ENCODE measurements at places on chromosomes 16 and 17.

- DNase-seq, result no peak
Observed at GRCh38 chr17:67074781-67075180, 30.4 kb downstream of the CACNG1 start.

DNA sequence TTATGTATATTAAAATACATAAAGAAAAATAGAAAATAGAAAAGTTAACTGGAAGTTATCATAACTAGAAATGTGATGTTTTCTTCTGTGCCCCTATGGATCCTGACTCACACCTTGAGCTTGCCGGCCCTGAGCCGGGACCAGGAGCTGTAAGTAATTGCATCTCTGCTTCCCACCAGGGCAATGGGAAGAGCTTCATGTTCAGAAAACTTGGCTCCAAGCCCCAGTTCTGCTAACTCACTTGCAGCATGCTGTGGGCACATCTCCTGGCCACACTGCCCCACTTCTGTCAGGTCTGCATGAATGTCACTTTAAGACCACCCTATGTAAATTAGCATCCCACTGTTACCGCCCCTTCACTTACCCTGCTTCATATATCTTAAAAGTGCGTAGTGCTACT is 37.2 kb downstream of the GNAO1 start:
- no peak for DNase-seq

DNA sequence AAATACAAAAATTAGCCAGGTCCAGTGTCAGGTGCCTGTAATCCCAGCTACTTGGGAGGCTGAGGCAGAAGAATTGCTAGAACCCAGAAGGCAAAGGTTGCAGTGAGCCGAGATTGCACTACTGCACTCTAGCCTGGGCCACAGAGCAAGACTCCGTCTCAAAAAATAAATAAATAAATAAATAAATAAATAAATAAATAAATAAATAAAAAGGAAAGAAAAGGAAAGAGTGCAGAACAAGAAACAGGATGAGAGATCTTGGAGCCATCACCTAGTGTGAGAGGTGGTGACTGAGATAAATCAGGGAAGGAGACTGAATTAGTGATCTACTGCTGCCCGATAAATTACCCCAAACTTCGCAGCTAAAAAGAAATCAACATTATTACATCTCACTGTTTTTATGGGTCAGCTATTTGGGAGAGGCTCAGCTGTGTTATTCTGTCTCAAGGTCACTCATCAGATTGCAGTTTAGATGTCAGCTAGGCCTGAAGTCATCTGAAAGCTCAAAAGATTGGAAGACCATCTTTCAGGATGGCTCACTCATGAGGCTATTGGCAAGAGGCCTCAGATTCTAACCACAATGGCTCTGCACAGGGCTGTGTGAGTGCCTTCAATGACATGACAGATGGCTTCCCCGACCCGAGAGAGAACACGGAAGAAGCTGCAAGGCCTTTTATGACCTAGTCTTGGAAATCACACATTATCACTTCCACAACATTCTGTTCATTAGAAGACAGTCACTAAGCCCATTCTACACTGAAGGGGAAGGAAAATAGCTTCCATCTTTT is 66.4 kb downstream of the CMC2 start:
- DNase-seq, result no peak

GRCh38 chr17:39953471-39953888 is 9.3 kb upstream of the GSDMA start:
- no peak for DNase-seq

DNA sequence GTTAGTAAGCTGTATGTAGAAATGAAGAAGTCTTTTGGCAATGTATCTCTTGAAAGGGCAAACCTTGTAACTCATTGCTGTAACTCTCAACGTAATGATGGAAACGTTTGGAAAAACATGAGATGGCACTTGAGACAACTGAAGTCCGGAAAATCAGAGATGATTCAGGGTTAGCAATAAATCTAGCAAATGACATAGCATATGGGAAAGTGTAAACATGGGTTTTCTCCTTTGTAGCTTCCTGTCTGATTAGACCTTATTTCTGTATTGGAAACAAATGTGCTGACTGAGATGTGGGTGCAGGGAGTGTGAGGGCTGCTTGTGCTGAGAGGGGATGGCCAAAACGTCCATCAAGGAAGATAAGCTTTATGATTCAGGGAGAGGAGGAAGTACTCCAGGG is 110.7 kb upstream of the FAM20A start:
- DNase-seq, result peak; percentile 50

- DNase-seq, result no peak
Observed at GRCh38 chr17:34299956-34300577, 14.5 kb downstream of the CCL11 start.

- peak; percentile 71 for DNase-seq
Observed at GRCh38 chr17:17971431-17972125, 622 bp downstream of the TOM1L2 start.

- no peak for DNase-seq
Observed at GRCh38 chr17:14701886-14702285, 401.0 kb downstream of the HS3ST3B1 start.

GRCh38 chr16:75229172-75230031 is 10.6 kb downstream of the CTRB1 start:
- DNase-seq, result no peak

GRCh38 chr17:55089256-55089655 is 120.7 kb downstream of the STXBP4 start:
- DNase-seq, result no peak

GRCh38 chr16:10920726-10921427 is 21.4 kb downstream of the DEXI start:
- DNase-seq, result peak; percentile 42

- DNase-seq, result no peak
Observed at GRCh38 chr17:10091046-10091445, 107.4 kb downstream of the GAS7 start.

- no peak for DNase-seq
Observed at GRCh38 chr17:78271419-78272170, 40.2 kb downstream of the TMEM235 start.

DNA sequence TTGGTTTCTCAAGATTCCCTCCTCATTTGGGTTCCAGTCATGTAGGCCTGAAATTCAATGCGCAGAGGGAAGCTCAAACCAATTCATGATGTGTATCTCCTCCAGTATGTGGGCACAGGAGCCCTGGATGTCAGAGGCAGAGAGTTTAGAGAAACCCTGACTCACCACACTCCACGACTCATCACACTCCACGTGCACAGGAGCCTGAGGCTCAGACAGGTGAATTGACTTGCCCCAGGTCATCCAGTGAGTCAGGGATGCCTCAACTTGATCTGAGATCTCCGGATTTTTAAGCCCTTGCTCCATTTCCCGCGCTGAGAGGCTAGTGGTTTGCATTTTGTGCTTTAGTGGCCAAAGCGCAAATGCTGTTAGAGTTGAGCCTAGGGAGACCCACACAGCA is 183.9 kb downstream of the HAPSTR1 start:
- no peak for DNase-seq

DNA sequence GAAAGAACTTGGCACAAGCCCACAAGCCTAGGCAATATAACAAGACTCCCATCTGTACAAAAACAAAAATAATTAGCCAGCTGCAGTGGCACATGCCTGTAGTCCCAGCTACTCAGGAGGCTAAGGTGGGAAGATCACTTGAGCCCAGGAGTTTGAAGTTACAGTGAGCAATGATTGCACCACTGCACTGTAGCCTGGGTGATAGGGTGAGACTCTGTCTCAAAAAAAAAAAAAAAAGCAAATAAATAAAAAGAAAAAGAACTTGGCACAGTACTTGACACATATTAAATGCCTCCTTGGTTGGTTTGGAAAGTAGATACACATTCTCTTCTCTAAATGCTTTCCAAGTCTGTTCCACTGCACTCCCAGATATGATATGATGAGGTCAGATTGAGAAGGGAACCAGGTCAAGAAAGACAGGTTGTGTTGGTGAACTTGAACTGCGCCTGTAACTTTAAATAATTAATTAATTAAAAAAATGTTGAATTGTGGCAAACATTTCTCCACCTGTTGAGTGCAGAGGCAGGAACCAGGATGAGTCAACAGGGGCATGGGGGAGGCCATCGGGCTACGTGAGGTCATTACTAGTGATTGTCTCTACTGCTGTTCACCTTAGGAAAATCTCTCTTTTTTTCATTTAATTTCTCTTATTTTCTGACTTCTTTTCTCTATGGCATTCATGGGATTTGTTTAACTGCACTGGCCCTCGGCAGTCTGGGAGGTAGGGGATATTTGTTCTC is 25.9 kb upstream of the EFCAB13 start:
- no peak for DNase-seq

GRCh38 chr16:18945233-18945632 is 19.0 kb upstream of the SMG1 start:
- DNase-seq, result no peak

DNA sequence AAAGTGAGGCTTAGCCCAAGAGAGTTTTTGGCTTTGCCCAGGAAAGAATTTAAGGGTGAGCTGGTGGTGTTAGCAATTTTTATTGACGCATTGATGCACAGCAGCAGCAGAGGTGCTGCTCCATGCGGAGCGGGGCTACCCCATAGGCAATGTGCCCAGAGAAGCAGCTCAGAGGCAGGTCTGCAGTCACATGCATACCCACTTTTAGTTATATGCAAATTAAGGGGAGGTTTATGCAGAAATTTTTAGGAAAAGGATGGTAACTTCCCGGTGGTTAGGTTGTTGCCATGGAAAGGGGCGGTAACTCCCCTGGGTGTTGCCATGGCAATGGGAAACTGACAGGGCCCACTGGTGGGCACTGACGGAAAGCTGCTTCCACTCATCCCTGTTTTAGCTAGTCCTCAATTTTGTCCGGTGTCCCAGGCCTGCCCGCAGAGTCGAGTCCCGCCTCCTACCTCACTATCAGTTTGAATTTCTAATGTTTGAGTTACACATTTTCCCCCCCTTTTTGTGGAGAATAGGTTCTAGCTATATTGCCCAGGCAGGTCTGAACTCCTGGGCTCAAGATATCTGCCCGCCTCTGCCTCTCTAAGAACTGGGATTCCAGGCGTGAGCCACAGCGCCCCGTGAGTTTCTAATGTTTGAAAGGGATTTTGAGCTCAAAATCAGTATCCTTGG is 10.4 kb upstream of the GJD3 start:
- no peak for DNase-seq

GRCh38 chr16:53817812-53818550 is 114.0 kb downstream of the FTO start:
- DNase-seq, result no peak

DNA sequence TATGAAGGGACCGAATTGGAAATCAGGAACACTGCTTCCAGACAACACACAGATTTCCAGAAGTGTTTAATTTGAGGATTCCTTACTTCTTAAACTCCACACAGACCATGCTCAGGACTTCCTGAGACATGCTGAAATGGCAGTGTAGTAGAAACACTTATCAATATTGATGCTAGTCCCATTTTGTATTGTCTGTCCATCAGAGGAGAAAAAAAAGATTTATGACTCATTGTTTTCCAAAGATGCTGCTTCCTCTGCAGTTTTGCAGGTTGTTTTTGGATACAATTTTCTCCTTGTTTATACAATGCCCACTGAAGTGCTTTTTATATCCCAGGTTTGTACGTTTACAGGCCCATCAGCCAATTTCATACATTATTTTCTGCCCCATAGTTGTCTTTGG is 68.3 kb upstream of the TANC2 start:
- DNase-seq, result peak; percentile 38

DNA sequence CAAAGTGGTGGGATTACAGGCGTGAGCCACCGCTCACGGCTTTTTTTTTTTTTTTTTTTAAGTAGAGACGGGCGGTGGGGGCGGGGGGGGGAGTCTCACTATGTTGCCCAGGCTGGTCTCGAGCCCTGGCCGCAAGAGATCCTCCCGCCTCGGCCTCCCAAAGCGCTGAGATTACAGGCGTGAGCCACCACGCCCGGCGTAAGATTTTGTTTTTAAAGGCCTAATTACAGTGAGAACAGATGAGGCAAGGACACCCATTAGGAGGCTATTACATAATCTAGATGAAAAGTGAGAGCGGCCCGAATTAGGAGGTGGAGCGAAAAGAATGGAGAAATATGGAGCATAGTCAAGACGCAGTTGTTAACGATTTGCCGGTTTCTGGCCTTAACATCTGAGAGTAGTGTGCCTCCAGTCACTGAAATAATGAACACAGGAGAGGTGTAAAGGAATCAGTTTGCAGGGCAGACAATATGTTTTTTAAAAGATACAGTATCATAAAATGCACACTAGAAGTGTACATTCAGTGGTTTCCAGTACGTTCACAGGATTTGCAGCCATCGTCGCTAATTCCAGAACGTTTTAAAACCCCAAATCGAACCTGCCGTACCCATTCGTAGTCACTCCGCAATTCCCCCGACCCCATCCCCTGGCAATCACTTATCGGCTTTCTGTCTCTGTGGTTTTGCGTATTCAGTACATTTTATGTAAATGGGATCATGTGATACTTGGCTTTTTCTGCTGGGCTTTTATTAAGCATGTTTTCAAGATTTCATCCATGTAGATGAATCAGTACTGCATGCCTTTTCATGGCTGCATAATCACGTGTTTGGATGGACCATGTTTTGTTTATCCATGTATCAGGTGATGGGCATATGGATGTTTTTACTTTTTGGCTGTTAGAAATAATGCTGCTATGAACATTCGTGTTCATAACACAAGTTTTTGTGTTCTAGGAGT is 1.4 kb upstream of the SLX4 start:
- no peak for DNase-seq

GRCh38 chr17:81388612-81389367 is 6.5 kb upstream of the BAHCC1 start:
- peak; percentile 47 for DNase-seq

DNA sequence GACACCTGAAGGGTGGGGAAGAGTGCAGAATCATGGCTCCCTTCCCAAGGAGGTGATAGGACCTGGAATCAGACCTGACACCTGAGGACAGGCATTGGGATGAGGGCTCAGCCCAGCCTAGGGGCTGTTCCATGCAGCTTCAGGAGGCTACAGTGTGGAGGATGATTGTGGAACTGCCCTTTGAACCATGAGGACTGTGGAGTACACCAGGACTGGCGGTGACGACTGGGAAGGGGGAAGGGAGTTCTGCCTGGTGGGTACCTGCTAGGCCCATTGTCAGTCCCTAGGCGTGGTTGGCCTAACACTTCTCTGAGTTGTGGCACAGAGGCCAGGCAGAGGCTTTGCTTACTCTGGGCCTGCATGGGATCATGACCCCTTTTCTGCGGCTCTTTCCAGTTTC is 76.1 kb downstream of the MPRIP start:
- DNase-seq, result no peak

GRCh38 chr17:49252148-49252695 is 21.6 kb upstream of the PHOSPHO1 start:
- DNase-seq, result peak; percentile 40

GRCh38 chr16:3608069-3608468 is 3.3 kb downstream of the SLX4 start:
- DNase-seq, result no peak

DNA sequence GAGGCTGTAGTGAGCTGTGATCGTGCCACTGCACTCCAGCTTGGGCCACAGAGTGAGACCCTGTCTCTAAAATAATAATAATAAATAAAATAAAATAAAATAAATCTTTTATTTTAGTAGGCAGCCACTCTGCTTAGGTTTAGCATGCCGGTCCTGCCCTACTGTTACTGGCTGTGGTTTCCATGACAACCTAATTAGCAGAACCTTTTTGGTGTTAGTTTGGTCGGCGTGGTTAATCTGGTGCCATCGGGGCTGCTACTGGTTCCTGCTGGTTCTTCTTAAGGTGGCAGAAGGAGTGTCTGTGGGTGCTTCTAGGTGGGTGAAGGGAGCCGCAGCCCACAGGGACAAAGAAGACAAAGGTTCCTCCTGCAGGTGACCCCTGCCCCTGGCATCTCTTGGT is 37.8 kb upstream of the CBX4 start:
- DNase-seq, result no peak

- no peak for DNase-seq
Observed at GRCh38 chr17:77809814-77810213, 148.7 kb upstream of the TNRC6C start.

GRCh38 chr17:50764734-50765149 is 2.6 kb downstream of the ANKRD40CL start:
- no peak for DNase-seq
